ENCODE measurements at places on chromosomes 5 and 9. TPM values are rescaled to one million over a fixed set of nuclear protein-coding genes. Genes with fewer than 3 reads are reported as not detected.

GADD45G gene
- total RNA-seq, result 3.5 TPM

SLC28A3 gene
- total RNA-seq, result 0.29 TPM

DNA sequence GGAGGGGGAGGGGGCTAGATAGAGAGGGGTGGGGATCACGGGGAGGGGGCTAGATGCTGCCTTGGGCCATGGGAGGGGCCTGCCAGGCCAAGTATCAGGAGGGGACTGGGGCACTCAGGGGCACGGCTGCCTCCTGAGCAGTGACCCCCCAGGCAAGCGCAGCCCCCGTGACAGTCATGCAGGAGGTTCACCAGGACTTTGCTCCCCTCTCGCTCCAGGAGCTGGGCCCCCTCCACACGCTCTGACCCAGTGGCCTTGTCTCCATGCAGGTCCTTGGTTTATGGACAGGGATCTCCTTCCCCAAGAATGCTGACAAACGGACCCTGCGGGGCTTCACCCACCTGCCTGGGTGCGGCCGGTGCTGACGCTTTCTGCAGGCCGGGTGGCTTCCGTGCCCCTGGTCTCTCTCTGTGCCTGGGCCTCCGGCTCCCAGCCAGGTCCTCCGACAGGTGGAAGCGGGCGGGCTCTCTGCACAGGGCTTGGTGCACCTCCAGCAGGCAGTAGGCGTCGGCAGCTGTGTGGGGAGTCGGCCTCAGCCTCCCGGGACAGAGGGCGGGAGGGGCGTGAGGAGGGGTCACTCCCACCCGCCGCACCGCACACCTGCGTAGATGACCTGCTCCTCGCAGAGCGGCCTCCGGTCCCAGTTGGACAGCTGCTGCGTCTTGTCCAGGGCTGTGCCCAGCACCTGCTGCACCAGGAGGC lies 46.8 kb upstream of the NRARP start:
- no peaks in the 10 kb centered on the region for H3K27me3 ChIP-seq
- H3K36me3 ChIP-seq, result no peaks in the 10 kb centered on the region
- H3K4me1 ChIP-seq, result no peaks in the 10 kb centered on the region
- H3K4me3 ChIP-seq, result no peak overlapping the region

- no peak for DNase-seq
- no peak overlapping the region for H3K27ac ChIP-seq
- no peaks in the 10 kb centered on the region for H3K36me3 ChIP-seq
- H3K4me1 ChIP-seq, result no peaks in the 10 kb centered on the region
- H3K27me3 ChIP-seq, result no peaks in the 10 kb centered on the region
- H3K4me3 ChIP-seq, result no peak overlapping the region
Observed at GRCh38 chr5:1760231-1760630, 39.4 kb downstream of the MRPL36 start.

- H3K27ac ChIP-seq, result no peak overlapping the region
- H3K4me3 ChIP-seq, result no peak overlapping the region
- peaks cover 60% of the 10 kb centered on the region for H3K4me1 ChIP-seq
- no peak for DNase-seq
Observed at GRCh38 chr5:140249536-140249935, 53.4 kb downstream of the PFDN1 start.

DNA sequence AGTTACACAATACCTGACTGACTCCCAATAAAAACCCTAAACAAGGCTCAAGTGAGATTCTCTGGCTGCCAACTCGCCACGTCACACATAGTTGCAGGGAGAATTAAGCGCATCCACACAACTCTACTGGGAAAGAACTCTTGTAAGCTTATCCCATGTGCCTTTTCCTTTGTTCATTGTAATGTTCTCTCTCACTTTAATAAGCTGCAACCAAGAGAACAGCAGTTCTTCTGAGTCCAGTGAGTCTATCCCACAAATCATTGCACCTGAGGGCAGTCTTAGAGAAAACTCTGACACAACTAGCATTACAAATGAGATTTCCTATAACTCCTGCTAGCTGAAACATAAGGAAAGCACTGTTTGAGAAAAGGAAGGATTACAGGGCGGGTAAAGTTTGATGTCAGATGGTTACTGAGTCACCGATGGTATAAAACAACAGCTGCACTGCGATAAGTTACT lies 27.4 kb downstream of the CENPK start:
- H3K27ac ChIP-seq, result peak overlapping the region; percentile 1
- H3K27me3 ChIP-seq, result no peaks in the 10 kb centered on the region
- no peaks in the 10 kb centered on the region for H3K4me1 ChIP-seq
- H3K36me3 ChIP-seq, result peaks cover 3% of the 10 kb centered on the region
